MV-4-11 (cell line): ENCODE measurements at places on chromosomes 5 and 9.

DNA sequence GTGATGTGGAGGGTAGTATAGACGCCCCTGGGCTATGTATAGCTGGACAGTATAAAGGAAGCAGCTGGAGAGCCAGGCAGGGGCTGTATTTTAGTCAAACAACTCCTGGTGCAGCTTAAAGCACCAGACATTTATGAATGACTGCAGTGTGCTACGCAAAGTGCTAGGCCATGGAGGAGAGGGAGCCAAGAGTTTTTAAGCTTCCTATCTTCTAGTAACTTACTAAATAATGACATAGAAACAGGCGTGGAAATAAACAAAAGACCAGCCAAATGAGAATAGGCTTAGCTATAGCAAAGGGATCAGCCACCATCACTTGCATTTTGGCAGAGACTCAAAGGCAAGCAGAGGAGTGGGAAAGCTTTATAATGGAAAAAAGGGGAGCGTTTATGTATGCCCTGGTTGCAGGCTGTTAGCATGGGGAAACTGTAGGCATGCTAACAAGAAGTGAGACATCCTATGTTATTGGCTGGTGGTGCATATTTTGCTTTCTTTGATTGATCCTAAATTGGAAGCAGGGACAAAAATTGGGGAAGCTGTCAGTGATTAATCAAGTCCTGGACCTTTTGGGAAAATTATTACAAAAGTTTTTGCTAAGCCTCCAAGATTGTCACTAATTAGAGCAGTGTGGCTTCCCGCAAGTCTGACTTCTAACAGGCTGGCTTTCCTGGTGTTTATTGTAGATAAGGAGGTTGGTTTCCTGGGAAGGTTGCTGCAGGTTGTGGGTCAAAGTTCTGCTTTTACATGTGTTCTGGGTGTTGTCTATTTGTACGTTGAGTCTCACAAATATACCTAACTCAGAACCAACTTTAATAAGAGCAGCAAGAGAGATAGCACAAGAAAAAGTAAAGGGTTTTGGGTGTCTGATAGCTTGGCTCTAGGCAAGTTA lies 46.6 kb downstream of the RAB3C start:
- no peak for DNase-seq

GRCh38 chr5:33582417-33582816 lies 141.7 kb downstream of the TARS1 start:
- DNase-seq = no peak

DNA sequence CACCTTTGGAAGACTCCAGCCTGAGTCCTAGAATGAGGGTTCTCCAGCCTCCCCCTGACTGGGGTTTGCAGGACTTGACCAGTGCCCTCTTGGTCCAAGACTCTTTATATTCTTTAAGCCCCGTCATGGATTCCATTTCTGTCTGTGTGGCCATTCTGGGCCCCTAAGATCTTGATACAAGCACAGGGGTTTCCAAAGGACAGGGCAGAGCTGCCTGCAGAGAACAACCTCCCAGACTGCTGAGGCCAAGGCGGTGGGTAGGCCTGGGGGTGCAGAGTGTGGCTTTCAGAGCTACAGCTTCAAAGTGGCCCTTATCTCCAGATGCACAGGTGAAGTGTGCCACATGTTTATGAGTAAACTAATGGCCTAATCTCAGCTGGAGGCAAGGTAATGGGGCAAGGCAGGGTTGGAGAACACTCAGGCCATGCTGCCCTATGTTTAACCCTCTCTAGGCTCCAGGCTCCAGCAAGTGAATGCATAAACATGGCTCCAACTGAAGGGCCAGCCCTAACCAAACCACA lies 32.1 kb downstream of the FOXI1 start:
- DNase-seq = no peak

DNA sequence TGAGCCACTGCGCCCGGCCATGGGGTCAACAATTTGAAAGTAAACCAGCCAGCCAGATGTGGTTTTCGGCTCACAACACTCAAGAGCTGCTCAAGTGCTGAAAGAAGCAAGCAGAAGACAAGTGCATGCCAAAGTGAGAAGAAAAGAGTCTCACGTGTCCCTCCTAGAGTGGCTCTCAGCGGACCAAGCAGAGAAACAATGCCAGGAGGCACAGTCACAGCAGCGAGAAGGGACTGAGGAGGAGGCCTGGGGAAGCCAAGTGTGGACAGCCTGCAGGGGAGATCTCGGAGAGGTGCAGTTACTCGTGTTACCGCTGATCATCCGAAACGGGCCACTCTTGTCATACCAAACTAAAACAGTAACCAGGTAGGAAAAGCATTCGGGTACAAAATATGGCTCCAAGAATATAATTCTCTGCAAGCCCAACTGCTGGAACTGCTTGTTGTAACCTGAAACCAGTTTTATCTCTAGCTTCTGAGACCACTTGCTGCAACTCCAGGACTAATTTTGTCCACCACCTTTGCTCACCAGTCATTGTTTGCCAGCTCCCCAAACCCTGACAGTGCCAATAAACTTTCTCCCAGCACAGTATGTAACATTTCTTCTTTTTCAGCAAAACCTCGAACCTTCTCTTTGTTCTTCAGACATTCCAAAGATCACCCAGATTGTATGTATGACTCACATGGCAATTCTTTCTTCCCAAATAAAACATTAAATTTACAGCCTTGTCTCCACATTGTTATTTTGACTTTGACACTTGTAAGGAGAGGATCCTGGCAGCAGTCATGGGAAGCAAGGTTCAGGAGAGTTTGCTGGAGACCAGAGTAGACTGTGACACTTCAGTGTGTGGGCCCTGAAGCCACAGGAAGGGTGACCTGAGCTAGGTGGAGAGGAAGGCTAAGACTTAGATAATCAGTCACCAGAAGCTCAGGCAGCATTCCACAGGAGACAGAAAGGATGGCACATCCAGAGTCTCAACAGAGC lies 6.3 kb downstream of the SLC35D2 start:
- no peak for DNase-seq

DNA sequence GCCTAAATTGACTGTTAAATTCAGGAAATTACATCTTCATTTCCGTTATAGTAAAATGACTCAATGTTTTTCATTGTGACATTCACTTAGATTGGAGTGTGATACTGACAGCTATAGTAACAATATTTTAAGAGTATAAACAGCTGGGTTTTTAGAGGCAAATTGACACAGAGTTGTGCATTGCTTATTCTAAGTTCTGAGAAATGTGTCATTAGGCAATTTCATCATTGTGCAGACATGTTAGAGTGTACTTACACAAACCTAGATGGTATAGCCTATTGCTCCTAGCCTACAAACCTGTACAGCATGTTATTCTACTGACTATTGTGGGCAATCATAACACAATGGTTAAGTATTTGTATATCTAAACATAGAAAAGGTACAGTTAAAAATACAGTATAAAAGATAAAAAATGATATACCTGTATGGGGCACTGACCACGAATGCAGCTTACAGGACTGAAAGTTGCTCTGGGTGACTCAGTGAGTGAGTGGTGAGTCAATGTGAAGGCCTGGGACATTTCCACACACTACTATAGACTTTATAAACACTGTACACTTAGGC lies 132.7 kb downstream of the PDE4D start:
- no peak for DNase-seq

GRCh38 chr9:3830291-3830690 lies 304.5 kb upstream of the RFX3 start:
- no peak for DNase-seq

- DNase-seq = no peak
Observed at GRCh38 chr5:151146061-151146460, 11.5 kb downstream of the ANXA6 start.

DNA sequence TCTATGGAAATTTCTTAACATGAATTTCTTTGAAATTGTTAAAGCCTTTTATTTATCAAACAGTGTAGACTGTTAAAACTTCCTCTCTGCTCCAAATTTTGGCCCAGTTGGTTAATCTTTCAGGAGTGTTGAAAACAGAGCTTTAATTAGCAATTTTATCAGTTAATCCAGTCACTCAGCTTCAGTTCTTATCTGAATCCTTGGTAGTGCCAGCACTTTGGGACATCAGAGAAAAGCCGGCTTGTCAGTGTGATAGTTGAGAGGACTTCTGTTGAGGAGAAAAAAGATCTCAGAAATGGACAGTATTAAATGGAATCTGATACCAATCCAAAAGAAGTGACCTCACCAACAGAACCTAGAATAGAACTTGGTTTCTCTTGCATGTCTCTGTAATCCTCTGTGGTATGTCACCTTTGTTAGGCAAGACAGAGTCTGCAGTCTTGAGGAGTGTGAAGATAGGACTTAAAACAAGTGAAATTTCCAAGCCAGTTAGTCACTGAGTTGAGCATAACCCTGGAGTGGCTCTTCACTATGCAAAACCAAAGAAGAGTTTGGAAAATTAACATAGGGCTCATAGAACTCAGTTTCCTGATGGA lies 251.8 kb downstream of the NNT start:
- no peak for DNase-seq

- DNase-seq = peak; percentile 69
Observed at GRCh38 chr9:89815903-89816573, 211.2 kb downstream of the GADD45G start.

DNA sequence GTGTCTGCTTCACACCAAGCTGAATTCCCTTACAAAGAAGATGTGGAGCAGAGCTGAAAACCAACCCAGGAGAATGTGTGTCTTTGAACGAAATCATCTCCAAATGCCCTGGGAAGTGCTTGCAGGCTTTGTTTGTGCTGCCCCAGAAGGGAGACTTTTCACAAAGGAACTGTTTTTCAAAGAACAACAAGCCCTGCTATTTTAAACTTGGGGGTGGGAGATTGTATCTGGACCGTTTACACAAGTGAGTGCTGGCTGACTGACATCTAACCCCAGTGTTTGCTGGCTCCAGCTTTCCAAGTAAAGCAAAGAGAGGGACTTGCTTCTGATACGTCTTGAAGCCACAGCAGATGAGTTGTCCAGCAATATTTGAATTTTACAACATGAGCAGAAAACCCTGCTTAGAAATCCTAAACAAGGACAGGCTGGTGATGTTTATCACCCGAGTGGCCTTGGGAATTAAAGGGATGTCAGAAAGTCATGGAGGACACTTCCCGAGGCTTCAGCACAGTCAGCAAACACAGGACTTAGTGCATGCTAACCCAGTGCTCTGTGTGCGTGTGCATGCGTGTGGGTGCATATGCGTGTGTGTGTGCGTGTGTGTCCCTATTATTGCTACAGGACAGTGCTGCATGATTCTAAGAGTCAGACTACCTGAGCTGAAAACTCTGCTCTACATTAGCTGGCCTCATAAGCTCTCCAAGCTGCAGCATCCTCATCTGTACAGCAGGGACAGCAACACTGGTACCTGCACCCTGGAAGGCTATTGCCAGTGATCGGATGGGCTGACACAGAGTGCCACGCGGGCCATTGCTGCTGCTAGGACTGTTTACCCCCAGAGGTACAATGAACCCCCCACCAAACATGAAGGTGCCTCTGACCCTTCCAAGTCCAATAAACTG lies 1.4 kb downstream of the ADAMTS12 start:
- DNase-seq = no peak

DNA sequence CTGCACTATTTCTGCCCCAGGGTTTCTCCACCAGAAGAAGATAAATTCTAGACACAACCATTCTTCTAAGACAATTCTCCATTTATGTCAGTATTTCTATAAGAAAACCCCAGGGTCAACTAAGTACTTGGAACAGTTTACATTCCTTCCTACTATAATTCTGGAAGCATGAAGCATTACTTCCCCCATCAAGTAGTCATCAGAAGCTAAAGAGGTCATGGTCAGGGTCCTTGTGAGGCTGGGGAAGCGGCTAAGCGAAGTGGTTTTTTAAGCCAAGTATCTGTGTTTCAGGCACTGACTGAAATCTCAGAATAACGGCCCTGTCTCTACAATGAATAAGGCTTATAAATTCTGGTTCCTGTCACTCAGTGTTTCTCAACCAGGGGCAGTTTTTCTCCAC lies 197.8 kb downstream of the GLIS3 start:
- DNase-seq = no peak

GRCh38 chr9:7125231-7125630 lies 367.5 kb downstream of the KDM4C start:
- no peak for DNase-seq

GRCh38 chr5:152542741-152543140 lies 137.7 kb upstream of the NMUR2 start:
- peak; percentile 2 for DNase-seq

- no peak for DNase-seq
Observed at GRCh38 chr9:128528445-128529160, 23.8 kb upstream of the SPTAN1 start.

DNA sequence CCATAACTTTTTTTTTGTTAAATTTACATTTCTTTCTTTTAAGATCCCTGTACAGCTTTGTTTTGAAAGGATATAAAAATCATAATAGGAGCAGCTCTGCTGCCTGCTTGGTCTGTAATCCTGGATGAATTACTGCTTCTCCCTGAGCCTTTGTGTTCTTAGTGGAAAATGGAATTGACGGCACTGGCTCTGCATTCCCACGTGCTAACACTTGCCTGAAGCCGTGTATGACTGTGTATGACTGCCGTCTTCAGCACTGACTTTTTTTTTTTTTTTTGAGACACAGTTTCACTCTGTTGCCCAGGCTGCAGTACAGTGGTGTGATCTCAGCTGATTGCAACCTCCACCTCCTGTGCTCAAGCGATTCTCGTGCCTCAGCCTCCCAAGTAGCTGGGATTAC lies 4.8 kb downstream of the THG1L start:
- DNase-seq = no peak

- peak; percentile 61 for DNase-seq
Observed at GRCh38 chr9:133532937-133533668, 1.4 kb upstream of the ADAMTSL2 start.

DNA sequence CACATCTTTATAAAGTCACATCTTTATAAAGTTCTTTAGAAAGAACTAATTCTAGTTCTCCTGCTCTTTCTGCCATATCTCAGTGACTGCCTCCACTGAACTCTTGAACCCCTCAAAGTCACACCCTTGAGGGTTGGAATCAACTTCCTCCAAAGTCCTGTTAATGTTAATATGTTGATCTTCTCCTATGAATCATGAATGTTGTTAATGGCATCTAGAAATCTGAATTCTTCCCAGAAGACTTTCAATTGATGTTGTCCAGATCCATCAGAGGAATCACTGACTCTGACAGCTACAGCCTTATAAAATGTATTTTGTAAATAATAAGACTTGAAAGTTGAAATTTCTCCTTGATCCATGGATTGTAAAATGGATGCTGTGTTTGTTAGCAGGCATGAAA lies 213.4 kb downstream of the COX7C start:
- DNase-seq = no peak

GRCh38 chr9:16175461-16175860 lies 622.6 kb downstream of the CCDC171 start:
- DNase-seq = no peak

- peak; percentile 23 for DNase-seq
Observed at GRCh38 chr9:112971415-112971814, 40.6 kb downstream of the ZNF883 start.

DNA sequence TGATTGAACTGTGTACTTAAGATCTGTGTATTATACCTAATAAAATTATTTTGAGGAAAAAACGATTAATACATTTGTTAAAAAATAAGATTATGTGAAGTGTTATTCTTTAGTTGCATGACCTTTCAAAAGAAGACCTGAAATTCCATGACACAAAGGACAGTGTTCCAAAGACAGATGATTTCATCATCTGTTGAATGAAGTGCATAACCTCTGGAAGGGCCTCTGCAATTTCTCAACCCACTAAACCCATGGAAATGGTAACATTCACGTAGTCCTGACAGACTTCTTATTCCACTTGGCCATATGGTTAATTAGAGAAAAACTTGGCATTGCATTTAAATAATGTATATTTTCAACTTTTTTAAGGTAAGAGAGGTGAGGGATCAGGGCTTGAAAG lies 167.2 kb upstream of the CTNND2 start:
- no peak for DNase-seq

GRCh38 chr9:89640361-89640760 lies 35.5 kb downstream of the GADD45G start:
- peak; percentile 81 for DNase-seq

GRCh38 chr5:180373454-180373853 lies 20.3 kb upstream of the GFPT2 start:
- DNase-seq = no peak

GRCh38 chr5:93790401-93790800 lies 49.0 kb upstream of the POU5F2 start:
- peak; percentile 35 for DNase-seq
